GM10248 (cell line): ENCODE measurements at places on chromosomes 2 and 18.
A peak's percentile ranks its signal among the peaks of the same experiment; 100 is the strongest.

DNA sequence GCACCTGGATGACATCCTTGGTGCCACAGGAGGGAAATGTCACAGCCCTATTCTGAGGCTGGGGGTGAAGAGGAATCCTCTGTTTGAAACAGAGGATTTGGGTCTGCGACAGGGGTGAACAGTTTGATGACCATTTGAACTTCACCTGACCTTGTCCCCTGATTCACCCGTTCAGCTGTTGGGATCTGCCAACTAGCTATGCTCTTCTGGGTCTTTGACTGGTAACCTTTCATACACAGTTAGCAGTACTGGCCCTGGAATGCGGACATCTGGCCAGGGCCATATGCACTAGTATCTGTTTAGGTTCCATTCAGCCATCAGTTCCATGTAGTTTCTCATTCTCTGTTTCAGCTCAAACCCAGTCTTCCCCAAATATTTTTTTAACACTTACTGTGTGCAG, 72.6 kb upstream of the MCFD2 start:
- DNase-seq: no peak

- DNase-seq: no peak
Observed at GRCh38 chr2:39990335-39990900, 211.4 kb upstream of the THUMPD2 start.

- DNase-seq: peak; percentile 60
Observed at GRCh38 chr2:106106622-106107508, 87.2 kb downstream of the UXS1 start.

DNA sequence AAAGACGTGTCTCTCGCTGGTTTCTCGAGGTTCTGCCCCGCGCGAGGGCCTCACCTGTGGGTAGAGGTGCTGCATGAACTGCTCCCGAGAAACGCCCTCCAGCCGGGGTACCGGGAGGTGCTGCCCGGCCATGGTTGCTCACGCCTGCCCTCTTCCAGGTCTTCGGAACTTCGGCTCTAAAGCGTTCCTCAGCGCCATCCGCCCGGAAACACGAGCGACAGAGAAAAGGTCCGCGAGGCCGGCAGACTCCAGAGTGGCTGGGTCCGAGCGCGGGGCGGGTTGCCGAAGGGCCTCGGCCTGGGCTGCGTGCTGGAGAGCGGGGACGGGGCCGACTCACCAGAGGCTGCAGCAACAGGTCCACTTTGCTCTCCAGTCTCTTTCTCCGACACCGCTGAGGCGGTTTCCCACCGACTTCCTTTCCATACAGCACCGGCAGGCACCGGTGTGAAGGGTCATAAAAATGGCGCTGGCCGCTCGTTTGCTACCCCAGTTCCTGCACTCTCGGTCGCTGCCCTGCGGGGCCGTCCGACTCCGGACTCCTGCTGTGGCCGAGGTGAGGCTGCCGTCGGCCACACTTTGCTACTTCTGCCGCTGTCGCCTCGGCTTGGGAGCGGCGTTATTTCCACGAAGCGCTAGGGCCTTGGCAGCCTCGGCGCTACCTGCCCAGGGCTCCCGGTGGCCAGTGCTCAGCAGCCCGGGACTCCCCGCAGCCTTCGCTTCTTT, at the start of the genes MAIP1 and TYW5:
TSS of gene MAIP1 (plus strand) at position 244 of the 723 bp plus-strand sequence. CDS start at position 461, 217 bp downstream.
TSS of gene TYW5 (minus strand) at position 153 of the 723 bp plus-strand sequence. CDS start at position 132, 21 bp downstream.
- peak; percentile 87 for DNase-seq

- DNase-seq: no peak
Observed at GRCh38 chr18:31244771-31245394, 73.1 kb upstream of the DSG1 start.

GRCh38 chr2:86366651-86367498, 29.4 kb upstream of the REEP1 start:
- DNase-seq: no peak

- DNase-seq: no peak
Observed at GRCh38 chr2:65856928-65857327, 424.5 kb upstream of the SPRED2 start.

DNA sequence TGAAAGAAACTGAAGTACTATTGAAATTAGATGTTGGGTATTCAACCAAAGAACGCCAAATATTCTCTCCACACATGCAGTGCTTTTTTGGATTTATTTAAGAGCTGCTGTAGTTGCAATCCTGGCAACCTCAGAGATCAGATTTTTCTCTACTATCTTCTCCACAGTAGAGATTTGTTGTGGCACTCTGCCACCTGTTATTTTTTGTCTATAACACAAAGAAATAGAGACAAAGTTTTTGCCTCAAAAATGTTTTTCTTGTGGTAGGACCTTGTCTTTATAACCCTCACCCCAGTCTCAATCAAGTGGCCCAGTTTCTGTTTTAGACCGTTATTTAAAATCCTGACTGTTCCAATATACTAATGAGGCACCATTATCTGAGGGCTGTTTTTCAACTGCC, 79.4 kb downstream of the SCG2 start:
- DNase-seq: no peak

GRCh38 chr2:33475224-33476130, 972 bp upstream of the RASGRP3 start:
- DNase-seq: peak; percentile 73

GRCh38 chr18:62838475-62839098, 123.2 kb downstream of the PHLPP1 start:
- DNase-seq: peak; percentile 47

DNA sequence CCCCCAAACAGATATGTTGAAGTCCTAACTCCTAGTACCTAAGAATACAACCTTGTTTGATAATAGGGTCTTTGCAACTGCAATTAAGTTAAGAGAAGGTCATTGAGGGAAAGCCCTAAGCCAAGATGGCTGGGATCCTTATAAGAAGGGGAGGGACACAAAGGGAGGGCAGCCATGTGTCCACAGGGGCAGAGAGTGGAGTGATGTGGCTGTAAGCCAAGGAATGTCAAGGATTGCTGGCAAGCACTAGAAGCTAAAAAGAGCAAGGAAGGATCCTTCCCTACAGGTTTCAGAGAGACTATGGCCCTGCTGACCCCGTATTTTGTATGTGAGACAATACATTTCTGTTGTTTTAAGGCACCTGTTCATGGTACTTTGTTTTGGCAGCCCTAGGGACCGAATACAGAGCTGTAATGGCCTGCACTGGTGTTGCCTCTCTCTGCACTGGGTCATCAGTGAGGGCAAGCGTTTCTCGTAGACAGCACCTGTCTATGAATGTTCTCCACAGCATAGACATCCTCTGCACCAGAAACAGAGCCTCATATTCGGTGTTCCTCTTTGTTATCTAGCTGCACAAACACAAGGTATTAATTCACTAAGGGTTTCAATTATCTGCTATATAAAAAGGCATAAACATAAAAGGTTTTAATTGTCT, 75.4 kb upstream of the AQP4 start:
- DNase-seq: no peak

- no peak for DNase-seq
Observed at GRCh38 chr18:45793264-45793965, 32.1 kb upstream of the SIGLEC15 start.

- DNase-seq: peak; percentile 28
Observed at GRCh38 chr2:17719562-17720371, 33.8 kb downstream of the SMC6 start.

DNA sequence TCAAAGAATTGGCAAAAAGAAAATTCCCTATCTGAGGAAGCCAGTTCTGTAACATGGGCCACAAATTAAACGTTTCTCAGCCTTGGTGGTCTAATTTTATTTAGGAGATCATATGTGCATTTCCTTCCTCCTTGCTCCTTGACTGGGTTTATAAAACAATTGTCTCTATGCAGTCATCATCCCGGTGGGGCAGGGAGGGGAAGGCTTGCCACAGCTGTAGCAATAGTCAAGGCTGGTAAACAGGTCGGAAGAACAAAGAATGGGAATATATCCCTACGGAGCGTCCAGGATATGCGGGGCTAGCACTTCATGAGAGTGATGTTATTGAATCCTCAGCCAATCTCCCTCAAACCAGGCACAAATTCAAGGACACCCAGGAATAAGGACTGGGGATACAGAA, 143.8 kb downstream of the RNF152 start:
- no peak for DNase-seq

GRCh38 chr2:18484625-18485024, 75.8 kb downstream of the RDH14 start:
- no peak for DNase-seq

DNA sequence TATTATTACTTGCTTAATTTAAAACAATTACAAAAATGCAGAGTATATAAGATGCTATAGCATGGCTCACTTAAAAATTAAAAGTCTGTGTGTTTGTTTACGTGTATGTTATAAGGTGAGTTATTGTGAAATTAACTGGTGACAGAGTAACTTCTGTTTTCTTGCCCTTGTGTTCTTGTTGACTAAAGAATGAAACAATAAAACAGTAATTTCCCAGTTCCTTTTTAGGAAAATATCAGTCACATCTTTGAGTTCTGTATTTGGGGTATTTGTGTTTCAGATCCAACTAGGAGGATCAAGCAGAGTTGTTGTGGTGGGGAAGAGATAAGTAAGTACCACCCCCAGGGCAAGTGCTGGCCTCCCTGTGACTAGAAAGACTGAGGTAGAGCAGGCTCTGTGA, 143.6 kb downstream of the CCDC148 start:
- DNase-seq: no peak

DNA sequence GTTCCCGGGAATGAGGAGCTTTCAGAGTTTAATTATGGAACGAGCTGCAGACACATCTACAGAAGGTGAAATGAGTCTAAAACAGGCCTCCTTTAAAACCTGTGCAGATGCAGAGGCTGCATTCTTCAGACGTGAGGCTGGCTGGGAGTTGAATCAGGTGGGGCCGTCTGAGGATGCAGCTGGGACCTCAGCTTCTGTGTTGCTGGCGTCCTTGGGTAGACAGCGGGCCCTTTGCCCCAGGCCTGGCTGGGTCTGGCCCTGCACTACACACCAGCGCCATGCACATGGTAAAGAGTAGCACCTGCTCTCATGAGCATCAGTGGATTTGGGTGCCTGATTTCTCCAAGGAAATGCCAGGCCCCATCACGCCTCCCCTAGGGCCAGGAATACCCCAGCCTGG, 67.3 kb downstream of the TMEM18 start:
- no peak for DNase-seq

DNA sequence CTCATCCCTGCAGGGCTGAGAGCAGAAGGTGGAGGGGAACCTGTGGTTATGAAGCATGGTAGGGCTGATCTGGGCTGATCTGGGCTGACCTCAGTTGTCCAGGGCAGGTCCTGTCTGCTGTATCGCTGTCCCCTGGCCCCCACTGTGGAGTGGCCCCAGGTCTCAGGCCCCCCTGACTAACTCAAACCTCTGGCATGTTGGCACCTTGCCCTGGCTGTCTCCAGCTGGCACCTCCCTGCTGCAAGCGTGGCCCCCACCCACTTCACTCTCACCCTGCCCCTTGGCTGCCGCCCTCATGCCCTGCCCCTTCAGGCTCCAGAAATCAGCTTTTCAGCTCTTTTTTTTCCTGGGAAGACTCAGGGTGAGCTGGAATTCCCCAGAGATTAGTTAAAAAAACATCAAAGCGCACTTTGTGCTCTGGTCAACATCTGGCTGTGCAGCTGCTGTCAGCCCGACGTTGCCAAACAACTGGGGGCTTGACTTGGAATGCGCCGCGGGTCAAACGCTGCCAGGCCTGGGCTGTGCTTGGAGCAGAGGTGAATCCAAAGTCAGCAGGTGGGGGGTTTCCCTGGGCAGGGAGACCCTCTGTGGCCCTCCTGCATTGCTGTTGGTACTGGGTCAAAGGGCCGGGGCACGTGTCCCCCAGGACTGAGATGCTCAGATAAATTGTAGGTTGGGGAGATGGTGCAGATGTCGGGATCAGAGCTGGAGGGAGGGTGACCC, 173.8 kb upstream of the HDAC4 start:
- DNase-seq: no peak

GRCh38 chr2:235666213-235666781, 172.5 kb downstream of the AGAP1 start:
- no peak for DNase-seq

DNA sequence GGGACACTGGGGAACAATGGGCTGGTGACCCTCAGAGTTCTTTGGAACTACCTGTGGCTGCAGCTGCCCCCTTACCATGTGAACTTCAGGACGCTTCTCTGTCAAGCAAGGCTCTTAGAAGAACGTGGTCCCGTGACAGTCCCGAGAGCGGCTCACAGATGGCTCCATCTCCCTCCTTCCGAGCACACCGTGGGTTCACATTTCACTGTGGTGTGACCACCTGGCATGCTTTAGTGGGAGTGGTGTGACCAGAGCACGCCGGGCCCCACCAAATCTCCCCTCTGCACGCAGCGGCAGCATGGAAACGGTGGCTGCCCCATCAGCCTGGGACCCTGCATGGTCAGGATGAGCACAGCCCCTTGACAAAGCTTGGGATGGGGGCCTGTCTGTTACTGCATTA, 9.7 kb upstream of the TPO start:
- no peak for DNase-seq

- DNase-seq: no peak
Observed at GRCh38 chr2:57701391-57701791, 345.2 kb upstream of the VRK2 start.

DNA sequence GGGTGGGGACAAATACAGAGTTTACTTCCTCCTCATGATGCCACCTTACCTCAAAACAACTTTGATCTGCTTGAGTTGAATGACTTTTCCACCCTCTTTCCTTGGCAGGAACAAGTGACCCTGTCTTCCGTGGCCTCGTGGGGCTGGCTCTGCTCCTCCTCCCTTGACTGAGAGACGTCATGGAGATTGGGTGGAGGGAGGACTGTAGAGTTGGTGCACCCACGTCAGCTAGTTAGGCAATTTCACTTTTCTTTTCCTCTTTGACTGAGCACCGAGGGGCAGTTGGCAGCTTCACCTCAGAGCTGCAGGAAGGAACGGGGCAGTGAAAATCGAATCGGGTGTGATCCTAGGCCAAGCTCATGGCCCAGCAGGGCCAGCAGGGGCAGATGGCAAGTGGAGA, at the start of gene SP140:
TSS of gene SP140 (plus strand) at position 251 of the 400 bp plus-strand sequence. CDS start at position 360, 109 bp downstream.
- DNase-seq: peak; percentile 76

DNA sequence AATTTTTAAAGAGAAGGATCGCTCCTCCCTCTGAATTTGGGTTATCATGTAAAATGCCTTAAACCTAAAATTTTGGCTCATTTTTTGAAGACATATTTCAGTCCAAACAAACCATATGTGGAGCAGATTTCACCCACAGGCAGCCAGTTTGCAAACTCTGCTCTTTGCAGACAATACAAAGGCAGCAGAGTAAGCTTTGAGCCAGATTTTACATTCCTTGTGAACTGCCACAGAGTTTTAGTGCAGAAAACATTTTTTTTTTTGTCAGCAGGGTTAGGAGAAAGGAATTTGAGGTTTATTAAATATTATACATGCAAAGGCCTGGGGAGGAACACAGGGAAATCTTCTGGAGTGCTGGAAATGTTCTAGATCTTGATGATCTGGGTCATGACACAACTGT, 171.9 kb upstream of the FN1 start:
- no peak for DNase-seq

- no peak for DNase-seq
Observed at GRCh38 chr2:29061176-29061575, 13.1 kb downstream of the PCARE start.

- DNase-seq: no peak
Observed at GRCh38 chr2:212592695-212593094, 54.1 kb upstream of the ERBB4 start.

DNA sequence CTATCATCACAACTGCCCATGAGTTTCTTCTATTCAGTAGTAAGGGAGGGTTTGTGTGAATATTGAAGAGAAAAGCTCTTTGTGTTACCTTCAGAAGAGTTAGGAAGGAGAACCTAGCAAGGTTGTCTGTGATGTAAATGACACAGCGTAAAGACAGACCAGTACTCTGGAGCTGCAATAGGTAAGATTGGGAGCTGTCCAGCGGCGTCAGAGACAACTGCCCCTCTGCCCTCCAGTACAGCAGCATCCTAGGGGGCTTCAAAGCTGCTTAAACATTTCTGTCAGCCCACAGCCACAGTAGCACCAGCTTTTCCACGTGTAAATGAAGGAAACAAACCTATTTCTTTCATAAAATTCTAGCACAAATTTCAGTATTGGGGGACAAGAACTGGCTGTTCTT, 34.5 kb downstream of the NYAP2 start:
- no peak for DNase-seq
